ENCODE measurements at places on chromosomes 4 and X.

DNA sequence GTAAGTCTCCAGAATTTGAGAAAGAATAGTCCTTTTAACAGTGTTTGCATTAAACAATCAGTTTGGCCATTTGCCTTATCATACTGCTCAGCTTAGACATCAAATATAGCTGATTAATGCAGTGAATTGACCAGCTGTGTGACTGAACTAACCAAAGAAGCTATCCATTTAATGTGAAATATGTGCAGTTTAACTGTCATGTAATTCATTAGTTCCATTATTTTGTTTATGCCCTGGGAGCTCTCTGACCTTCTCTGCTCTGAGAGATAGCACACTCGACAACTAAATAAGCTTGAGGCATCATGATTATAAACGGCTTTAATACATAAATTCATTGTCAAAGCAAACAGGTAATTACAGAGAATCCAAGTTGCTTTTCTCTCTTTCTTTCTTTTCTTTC, 324.3 kb upstream of the PCDH7 start:
- DNase-seq = no peak

DNA sequence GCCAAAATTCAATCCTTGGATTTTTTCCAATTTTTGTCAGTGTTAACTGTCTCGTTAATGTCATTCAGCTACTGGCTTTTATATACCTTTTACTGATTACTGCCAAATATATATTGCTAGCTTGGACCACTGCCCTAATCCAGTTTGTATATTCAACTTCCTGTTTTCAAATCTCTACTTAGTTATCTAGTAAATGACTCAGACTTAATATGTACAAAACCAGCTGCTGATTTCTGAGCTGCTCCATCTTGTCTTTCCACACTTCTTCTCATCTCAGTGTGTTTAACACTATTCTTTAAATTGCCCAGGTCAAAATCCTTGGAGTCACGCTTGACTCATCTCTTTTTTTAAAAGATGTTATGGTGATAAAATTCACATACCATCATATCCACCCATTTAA, 1196.7 kb downstream of the RAPGEF2 start:
- DNase-seq = no peak

DNA sequence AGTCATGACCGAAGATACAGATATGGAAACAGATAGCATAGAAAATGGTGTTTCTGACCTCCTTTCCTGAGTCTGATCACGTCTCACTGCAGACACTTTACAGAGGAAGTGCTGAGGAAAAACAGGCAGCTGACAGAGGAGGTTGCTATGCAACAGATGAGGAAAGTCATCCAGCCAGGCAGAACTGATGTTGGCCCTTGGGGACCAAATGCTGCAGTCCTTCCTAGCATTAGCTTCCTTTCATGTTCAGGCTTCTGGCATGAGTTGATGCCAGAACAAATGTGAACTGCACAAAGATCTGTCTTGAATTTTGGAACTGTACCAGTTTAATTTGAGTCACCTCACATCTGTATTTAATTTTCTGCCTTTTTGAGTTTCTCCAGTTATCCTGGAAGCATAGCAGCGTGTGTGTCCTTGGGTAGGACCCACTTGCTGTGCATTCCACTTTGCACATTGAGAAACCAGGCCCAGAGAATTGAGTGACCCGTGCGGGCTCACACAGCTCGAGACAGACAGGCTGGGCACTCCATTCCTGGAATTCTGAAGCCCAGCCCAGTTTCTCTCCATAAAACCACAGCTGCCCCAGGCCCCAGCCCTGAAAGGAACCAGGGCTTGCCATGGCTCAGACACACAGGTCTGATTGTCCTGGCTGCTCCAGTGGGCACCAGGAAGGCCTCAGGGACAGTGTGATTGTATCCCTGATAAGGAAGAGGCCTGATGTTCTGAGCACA, 1.4 kb upstream of the MAGED1 start:
- DNase-seq = peak; percentile 38

DNA sequence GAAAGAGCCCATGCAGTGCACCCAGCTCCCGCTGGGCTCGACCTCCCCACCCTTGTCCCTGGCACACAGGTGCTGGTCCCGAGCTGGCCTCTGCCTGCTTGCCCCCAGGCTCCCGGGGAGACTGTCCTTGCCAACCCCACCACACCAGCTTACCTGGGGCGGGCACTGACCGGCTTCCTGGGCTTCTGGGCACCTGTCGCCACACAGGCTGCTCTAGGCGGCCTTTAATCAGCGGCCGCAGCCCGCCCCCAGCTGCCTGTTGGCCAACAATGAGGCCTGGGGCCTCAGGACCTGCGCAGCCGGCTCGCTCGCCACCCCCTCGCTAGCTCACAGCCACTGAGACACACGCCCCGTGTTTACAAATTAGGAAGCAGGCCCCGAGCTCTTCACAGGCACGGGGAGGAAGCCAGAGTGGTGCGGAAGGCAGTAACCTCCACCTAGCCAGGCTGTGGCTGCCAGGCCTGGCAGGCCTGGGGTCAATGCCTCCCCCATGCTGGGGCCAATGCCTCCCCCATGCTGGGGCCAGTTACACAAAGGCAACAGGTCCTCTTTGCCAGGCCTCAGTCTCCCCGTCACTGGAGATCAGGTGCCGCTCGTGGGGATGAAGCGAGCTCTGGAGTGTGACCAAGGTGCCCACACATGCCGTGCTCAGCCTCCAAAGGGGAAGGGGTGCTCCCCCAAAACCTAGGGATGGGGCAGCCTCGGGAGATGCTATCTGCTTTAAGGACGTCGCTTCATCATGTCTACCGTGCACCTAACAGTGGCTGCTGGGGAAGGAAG, at the start of gene TREX2:
Gene TREX2 (minus strand): TSS at position 201 of the 780 bp plus-strand sequence. CDS start 626 bp downstream, outside the sequence.
- no peak for DNase-seq

- no peak for DNase-seq
Observed at GRCh38 chr4:8195841-8196458, 3.1 kb upstream of the SH3TC1 start.

DNA sequence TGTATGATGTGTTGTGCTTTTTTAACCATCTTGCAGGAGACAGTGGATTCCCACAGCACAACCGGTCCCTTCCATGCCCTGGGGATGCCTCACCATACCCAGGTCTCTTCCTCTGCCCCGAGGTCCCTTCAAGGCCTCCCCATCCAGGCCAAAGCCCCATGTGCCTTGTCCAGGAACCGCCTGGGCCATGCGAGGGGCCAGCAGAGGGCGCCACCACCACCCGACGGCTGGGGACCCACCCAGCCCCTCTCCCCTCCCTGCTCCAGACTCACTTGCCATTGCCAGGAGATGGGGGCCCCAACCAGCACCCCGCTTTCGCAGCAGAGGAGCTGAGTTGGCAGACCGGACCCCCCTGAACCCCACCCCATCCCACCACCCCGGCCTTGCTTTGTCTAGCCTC, 485.5 kb downstream of the TRAM1L1 start:
- no peak for DNase-seq

DNA sequence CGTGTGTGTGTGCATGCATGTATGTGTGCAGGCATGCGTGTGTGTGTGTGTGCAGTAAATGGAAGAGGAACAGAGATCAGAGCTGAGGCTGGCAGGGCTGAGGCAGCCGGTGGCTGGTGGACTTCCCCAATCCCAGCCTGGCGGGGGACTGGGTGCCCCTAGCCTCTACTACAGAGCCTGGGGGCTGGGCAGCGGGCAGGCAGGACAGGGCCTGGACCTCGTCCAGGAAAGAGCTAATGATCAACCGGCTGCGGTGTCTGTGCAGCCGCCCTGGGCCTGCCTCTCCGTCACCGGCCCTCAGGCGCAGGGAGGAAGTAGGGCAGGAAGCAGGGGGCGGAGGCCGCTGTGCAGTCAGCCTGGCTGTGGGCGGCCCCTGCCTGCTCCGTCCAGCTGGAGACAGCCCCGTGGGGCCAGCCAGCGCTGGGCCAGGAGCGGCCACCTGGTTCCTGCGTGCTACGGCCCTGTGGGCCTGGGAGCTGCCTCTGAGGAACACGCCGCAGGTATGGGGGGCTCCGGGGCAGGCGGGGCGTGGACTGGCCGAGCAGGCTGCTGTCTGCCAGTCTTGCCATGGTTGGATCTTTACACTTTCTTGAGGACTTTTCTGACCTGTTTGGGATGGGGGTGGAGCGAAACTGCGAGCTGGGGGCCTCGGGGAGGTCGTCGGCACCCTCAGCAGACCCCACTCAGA, at the start of gene SH3TC1:
Gene SH3TC1 (plus strand): TSS at position 385 of the 688 bp plus-strand sequence. CDS start 5,905 bp downstream, outside the sequence.
- DNase-seq = peak; percentile 72

GRCh38 chrX:150506486-150506885, 61.9 kb upstream of the MTM1 start:
- DNase-seq = no peak

DNA sequence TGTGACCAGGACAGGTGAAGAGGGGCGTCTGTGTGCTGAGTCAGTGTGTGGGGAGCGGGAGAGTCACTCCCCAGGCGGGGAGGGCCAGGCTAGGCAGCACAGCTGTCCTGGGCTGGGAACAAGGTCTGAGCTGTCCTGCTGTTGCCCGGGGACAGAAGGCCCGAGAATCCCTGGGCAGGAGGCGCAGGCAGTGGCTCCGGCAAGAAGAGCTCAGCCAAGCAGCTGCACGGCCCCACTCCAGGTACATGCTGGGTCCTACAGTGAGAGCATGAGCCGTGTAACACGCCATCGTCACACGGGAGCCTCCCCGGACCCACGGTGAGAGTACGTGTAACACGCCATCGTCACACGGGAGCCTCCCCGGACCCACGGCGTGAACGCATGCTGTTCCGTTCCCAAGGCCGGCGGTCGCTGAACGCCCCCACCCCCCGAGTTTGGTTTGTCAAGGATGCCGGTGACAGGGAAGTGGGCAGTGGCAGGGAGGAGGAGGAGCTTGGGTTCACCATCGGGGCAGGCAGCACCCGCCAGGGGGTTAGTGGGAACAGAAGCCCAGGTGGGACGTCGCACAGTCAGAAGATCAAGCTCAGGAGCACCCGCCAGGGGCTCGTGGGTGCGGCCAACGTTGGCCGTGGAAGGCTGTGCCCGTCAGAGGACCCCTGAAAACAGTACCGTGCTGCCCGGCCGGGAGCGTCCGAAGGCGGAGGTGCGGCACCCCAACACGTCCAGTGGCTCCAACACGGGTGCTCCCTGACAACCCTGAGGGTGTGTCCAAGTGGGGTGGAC, 15.6 kb downstream of the PPP2R3B start:
- DNase-seq = no peak

DNA sequence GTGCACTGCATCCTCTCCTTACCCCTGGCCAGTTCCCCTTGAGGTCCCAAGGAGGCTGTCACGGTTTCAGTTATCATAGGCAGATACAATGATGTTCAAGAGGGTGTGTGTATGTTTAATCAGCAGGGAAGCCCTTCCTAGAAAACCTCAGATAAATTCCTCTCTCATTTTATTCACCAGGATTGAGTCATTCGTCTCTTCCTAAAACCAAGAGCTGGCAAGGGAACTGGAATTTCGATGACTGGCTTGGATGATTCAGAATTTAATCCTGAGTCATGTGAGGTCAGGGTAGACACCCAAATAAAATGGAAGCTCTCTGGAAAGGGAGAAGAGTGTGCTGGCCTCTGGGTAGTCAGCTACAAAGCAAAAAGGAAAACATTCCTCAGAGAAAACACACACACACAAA, 106.2 kb upstream of the RAPGEF2 start:
- DNase-seq = no peak

- DNase-seq = no peak
Observed at GRCh38 chrX:129663171-129663570, 8.4 kb upstream of the APLN start.

DNA sequence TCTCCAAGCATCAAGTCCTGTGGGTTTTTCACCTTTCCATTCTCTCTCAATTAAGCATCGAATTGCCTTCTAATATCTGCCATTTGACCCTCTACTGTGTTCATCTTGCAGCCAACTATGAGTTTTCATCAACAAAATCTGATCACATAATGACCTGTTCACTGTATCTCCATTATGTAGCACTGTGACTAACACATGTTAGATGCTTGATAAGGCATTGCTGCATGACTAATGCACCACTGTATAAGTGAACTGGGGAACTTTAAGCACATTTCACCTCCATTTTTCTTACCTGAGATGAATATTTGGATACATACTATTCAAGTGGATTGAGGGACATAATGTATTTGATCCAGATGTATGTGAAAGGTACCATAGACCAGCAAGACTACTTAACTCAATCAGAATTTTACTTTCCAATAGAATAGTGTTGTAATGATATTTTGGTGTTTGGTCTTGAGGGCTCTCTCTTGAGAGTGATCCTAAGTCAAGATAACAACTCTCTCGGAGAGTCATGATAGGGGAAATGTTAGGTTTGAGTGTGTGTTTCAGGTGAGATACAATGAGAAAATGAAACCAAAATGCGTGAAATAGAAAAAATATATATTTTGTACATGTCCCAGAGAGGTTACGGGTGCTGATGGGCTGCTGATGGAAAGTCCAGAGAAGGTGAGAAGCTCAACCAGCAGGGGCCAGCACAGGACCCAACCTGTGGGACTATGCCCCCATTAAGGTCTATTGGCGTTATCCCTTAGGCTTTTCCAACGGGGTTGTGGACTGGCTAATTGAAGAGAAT, 60.2 kb upstream of the HS3ST1 start:
- DNase-seq = no peak

DNA sequence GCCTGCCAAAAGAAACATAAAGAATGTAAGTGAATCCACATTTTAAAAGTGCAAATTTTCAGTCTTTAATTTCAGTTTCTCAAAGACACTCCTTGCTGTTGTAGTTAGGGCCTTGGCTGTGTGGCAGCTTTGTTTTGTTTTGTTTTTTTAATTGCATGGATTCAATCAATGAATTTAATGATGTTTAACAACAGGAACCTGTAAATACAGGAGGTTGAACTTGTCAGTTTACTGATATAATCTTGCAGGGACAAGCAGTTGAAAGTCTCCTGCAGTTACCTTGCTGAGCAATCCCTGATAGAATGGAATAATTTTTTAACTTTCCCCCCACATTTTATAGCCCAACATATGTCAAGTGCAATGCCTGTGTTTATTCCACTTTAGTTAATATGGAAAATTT, 528.3 kb upstream of the PCDH7 start:
- no peak for DNase-seq

- DNase-seq = peak; percentile 13
Observed at GRCh38 chr4:140052050-140052449, 101.9 kb downstream of the MAML3 start.

DNA sequence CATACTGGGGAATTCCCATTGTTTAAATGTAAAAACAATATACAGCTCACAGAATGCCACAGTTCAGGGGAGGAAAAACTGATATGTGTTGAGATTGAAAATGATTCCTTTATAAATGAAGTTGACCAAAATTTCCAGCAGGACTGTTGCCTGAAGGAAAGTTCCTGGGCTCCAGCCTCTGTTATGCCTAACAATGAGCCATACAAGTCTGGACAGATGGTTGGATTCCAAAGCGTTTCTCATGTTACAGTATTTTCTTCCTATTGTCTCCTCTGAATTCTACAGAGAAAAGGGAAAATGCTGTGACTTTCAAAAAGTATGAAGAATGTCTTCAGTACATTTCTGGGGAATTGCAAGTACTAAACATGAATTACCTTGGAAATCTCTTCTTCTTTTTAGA, 73.3 kb downstream of the ALPK1 start:
- no peak for DNase-seq

- no peak for DNase-seq
Observed at GRCh38 chr4:67087897-67088296, 457.4 kb downstream of the CENPC start.

DNA sequence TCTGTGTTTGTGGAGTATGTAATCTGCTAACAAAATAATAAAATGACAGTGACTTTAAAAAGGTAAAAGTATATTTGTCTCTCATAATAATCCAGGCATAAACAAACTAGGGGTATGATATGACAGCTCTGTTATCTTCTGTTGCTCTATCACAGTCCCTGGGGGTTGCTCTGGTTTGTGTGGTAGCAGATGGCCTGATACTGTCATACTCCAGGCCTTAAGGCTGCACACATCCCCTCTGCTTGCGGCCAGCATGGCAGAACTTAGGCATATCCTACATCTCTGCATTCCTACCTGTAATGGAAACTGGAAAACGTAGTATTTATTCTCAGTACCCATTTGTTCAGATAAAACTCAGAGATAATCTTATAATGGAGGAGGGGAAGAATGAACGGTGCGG, 117.9 kb upstream of the HAND2 start:
- no peak for DNase-seq

Measured in C1 segment of cervical spinal cord (tissue), 14 donors.